GM03348 (cell line): ENCODE measurements at places on chromosomes 6 and 20.
A peak's percentile ranks its signal among the peaks of the same experiment; 100 is the strongest.

GRCh38 chr20:24991897-24992486, 559 bp downstream of the APMAP start:
- DNase-seq = peak; percentile 61

DNA sequence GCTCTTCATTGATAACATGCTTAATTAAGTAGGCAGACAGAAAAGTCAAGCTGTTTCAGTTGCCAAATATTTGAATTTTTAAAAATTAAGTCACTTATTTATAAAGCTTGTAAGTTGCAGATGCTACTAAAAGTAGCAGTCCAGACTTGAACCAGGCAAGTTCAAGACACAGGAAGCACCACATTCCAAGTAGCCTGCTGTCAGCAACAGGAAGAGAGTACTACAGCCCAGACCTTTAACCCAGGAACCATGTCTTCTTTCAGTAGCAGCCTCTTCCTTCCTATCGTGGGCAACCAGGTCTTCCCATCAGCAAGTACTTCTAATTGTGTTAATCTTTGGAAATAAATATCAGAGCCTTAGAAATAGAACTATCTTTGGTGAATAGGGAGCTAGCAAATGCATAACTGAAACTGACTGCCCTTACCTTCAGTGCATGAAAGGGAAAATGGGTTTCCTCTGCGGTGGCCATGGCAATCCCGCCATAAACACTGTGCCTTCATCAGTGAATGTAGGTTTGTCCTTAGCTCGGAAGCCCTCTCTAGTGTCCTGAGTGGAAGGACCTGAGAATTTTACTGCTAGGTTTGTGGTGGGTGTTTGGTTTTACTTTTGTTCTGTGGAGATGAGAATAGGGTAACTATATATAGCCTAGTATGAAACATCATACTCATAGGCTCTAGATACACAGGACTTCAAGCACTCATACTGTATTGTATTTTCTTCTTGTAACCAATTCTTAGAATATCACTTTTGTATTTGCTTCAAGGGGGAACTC, 95.6 kb downstream of the SYCP2 start:
- no peak for DNase-seq

- DNase-seq = peak; percentile 92
Observed at GRCh38 chr20:24917797-24918578, 31.1 kb upstream of the CST7 start.

GRCh38 chr20:58005581-58006345, 222.7 kb downstream of the ANKRD60 start:
- DNase-seq = no peak

DNA sequence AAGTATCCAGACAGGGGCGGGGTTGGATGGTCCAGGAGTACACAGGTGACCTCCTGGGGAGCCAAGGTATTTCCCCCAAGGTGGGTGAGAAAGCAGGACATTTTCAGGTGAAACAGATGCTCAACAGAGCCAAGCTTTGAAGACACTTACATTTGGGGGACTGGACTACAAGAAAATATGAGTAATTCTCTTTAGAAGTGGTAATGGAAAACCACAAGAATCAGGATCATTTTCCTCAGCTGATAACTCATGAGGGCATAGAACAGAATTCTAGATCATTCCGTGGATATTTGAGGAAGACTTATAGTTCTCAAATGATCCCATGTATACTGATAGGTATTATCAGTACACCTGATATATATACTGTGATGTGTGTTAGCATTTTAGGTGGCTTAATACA, 89.9 kb downstream of the UST start:
- no peak for DNase-seq

DNA sequence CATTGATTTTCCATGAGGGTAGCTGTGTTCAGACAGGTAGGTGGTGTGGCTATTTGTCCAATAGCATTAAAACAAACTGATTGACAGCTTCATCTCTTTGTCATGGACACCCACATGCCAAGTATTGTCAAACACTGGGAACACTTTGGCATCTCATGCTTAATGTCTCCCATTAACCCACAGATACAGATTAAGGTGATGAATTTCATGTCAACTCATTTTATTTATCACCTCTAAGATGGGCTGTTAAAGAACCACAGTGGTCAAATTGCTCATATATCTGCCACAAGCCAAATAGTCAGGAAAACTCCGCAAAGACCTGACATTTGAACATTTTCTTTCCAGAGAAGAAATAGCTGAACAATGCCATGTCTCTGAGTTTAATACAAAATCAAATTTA, 139.1 kb upstream of the SPTLC3 start:
- DNase-seq = no peak

DNA sequence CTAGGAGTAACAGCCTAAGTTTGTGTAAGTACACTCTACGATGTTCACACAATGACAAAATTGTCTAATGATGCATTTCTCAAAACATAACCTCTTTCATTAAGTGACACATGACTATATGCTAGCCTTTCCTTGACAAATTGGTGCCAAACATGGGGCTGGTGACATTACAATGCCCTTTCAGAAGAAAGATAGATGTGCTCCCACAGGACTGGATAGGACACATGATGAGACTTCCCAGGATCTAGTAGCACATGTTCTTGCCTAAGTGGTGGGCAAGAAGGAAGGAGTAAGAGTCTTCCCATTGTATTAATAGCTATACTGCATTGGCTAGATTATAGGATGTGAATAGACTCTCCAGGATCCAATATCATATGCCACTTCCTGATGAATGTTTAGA, 21.5 kb downstream of the ZKSCAN3 start:
- no peak for DNase-seq

- no peak for DNase-seq
Observed at GRCh38 chr6:63504777-63505384, 67.4 kb upstream of the LOC128125822 start.

- DNase-seq = no peak
Observed at GRCh38 chr6:114833211-114833610, 490.4 kb upstream of the HS3ST5 start.

GRCh38 chr6:79330704-79331103, 96.2 kb upstream of the HMGN3 start:
- DNase-seq = no peak

GRCh38 chr6:54516321-54516720, 208.1 kb downstream of the TINAG start:
- DNase-seq = no peak

- DNase-seq = no peak
Observed at GRCh38 chr6:14310960-14311359, 193.4 kb downstream of the CD83 start.

DNA sequence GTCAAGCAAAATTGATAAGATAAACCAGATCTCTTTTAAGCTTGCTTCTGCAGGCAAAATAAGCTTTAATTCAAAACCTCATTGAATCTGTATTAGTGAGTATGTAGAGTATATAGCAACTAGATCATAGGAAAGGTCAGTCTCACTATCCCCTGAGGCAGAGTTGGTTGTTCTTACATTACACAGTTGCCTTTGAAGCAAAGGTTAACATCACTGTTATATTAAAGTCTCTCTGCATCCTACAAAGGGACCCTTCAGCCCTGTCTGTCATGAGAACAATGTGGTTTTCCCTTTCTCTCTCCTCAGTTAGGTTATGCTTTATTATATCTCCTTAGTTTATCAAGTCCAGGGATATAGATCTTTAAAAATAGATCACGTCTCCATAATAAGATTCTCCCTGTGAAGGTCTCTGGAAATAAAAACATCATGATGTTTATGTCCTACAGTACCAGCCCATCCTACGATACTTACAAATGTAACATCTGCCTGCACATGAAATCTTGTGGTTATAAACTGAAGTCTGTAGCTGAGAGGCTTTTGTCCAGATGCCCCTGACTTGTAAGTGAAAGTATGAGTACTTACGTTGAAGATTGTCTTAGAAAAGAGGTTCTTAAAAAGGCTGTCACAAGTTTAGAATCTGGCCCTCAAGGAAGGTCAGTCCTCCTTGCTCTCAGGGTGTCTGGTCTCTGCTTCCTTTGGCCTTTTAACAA, 103.6 kb downstream of the VIP start:
- no peak for DNase-seq

- peak; percentile 31 for DNase-seq
Observed at GRCh38 chr6:169589699-169590257, 112.1 kb downstream of the WDR27 start.

GRCh38 chr20:53831812-53832211, 238.2 kb upstream of the ZNF217 start:
- no peak for DNase-seq

DNA sequence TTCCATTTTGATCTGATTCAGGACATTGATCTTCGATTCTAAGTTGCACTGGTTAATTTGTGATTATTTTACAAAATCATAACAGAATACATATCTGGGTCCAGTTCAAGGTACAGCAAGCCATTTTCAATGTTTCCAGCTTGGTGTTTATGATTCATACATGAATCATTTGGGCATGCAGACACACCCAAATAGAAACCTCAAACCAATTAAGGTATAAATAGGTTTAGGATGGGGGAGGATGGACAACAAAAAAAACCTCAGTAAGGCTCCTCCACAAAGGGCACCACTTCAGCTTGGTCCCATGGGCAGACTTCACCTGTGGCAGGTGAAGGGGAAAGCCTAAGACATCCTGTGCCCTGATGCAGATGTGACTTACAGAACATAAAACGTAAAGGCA, 192.7 kb downstream of the KHDC1L start:
- peak; percentile 40 for DNase-seq

GRCh38 chr6:163820745-163821458, 406.4 kb downstream of the QKI start:
- no peak for DNase-seq

GRCh38 chr6:14455427-14455826, 337.9 kb downstream of the CD83 start:
- DNase-seq = no peak

- no peak for DNase-seq
Observed at GRCh38 chr6:137323860-137324259, 104.7 kb upstream of the IFNGR1 start.

DNA sequence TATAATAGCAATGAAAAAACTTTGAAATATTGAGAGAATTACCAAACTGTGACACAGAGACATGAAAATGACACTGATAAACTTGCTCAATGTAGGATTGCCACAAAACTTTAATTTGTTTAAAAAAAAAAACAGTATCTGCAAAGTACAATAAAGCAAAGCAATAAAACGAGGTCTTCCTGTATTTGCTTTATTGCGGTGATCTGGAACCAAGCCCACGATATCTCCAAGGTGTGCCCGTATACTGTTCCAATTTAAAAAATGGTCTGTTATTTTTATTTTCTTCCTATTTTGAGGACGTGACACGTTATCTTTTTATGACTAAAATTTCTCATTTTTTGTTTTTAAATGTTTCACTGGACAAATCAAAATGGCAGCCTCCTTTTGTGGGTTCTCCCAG, 25.5 kb downstream of the EYA2 start:
- no peak for DNase-seq

DNA sequence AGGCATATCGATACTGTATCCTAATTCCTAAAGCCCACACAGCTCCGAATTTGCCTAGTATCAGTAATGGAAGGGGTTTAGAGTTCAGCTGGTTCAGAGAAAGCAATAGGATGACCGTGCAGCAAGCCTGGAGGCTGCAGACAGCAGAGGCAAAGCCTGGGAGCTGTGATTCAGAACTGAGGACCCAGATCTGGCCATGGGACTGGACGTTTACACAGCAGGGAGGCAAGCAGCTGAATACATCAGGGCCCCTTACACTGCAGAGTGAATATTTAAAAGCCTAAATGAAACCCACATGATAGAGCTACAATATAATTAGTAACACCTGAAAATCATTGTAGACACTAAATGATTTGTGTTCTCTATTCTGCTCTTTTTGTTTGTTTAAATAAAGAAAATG, 38.0 kb downstream of the ELOVL2 start:
- DNase-seq = no peak

DNA sequence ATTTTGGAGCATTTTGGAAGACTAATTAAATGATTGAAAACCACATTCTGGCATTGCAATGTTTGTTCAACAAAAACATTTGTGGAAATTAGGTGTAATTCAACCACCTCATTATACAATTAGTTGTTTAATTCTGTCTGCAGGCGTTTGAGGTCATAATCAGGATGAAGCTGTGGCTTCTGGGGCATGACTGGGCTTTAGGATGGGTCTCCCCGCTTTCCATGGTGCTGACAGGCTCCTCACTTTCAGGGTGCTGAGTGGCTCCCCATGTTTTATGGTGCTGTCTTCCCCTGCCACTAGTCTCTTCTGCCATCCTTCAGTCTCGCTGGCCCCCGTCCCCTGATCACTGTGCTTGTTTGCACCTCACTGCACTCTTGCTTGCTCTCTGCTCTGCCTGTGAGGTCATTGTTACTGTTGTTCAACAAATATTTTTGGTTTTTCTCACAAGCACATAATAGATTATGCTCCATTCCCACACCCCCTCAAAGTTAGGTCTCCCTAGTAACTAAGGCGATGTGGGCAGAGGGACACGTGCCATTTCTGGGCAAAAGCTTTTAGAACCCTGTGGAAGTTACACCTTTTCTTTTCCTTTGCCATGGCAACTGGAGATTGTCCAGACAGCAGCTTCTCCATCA, 25.4 kb upstream of the ZNF831 start:
- DNase-seq = no peak

GRCh38 chr6:154921482-154921881, 73.6 kb upstream of the TIAM2 start:
- no peak for DNase-seq

DNA sequence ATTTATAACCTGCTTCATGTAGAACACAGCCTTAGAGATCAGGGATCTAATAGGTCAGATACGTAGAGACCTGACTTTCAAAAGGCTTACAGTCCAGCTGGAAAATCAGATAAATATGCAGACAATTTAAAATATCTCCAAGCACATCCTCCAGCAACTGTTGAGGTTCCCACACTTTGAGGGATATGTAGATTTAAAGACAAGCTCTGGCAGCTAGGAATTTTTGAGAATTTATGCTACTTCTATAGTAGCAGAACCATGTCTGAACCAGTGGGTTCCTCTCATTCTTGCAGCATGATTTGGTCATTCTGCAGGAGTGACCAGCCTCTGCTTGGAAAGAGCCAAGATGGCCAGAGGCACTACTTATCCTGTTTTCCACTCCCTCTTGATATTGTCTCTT, 60.5 kb downstream of the CYB5R4 start:
- DNase-seq = peak; percentile 47

DNA sequence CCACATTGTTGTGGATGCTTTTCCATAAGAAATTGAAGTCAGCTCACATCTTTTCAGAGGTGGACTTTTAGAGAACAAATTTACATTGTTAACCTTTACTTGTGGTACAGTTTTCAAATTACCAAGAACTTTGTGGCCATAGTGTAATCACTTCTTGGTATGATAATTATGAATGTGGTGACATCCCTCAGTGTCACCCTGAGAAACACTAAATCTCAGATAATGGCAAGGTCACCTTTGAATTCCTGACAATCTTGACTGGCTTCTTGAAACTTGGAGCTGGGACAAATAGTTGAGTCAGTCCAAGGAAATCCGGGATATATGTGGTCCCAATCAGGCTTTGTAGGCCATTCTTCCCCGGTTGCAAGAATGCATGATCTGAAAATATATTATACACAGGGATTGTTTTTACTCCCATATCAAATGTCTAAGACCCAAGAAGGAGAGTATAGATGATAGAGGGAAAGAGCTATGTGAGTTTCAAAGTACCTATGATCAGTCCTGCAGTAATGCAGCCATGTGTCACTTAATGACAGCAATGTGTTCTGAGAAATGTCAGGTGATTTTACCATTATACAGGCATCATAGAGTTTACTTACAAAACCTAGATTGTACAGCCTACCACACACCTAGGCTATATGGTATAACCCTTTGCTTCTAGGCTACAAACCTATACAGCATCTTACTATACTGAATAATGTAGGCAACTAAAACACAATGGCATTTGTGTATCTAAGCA, 120.8 kb upstream of the MTHFD1L start:
- DNase-seq = no peak

GRCh38 chr6:64123761-64124633, 488.4 kb downstream of the PHF3 start:
- no peak for DNase-seq

- DNase-seq = no peak
Observed at GRCh38 chr6:10613077-10613476, 81.3 kb downstream of the C6orf52 start.
